ENCODE measurements at places on chromosomes 1 and 21. TPM values are rescaled to one million over a fixed set of nuclear protein-coding genes. Genes with fewer than 3 reads are reported as not detected.

The FAM163A gene
- total RNA-seq, result 0.42 TPM

The FBLIM1 gene
- 141 TPM for total RNA-seq

The CADM3 gene
- 3.1 TPM for total RNA-seq

The OR6F1 gene
- not detected for total RNA-seq

The TRAF3IP3 gene
- total RNA-seq, result 1.3 TPM

The HRNR gene
- total RNA-seq, result not detected

The IFI44 gene
- total RNA-seq, result not detected

The NR0B2 gene
- 3.9 TPM for total RNA-seq

The SAMSN1 gene
- 0.11 TPM for total RNA-seq

DNA sequence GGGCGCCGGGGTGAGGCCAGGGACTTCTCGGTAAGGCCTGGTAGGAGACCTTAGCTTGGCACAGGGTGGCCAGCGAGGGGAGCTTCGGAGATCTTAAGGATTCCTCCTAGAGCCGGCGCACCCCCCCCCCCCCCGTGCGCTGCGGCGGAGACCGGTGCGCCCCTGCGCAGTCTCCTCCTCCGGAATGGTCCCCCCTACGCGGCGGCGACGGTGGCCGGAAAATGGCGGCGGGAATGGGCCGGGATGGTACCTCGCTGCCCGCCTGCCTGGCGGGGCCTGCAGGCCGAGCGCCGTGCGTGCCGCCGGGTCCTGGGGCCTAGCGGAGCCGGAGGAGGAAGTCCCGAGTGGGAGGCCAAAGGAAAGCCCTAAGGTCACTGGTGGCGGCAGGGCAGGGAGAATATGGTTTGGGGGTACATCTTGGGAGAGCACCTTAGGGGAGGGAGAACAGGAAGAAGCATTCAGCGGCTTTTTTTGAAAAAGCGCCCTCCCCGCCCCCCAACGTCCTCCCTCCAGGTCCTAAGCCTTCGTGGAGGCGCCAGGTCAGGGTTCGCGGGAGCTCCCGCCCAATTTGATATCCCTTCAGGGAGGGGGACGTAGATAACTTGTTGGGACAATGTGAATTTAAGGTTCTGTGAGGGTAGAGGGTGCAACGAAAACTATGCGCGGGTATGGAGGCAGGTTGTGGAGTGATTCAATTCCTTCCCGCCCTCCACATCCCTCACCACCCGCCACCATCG, 429 bp downstream of the SRRM1 start:
- no peak for DNase-seq

DNA sequence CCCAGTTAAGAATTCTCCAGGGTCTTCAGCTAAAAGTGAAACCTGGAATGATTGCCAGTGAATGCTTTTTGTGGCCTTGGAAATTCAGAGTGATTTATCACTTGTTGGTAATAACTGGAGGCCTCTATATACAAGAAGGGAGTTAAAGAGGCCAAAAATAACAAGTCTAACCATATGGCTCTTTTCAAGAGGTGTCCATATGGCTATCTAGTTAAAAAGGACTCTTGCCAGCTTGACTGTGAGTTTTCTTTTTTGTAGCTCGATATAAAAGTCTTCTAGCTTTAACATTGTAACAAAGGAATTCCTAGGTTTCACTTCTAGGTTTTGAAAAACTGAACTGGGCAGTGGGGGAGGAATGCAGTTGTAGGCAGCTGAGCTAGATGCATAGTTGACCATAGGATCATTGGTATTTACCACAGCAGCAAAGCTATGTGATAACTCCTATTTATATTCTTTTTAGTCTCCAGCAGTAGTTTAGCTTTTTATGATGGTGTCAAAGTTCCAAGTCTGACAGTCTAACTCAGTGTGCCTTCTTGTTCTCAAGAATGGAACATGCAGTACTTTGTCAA, 44.4 kb downstream of the CACHD1 start:
- peak; percentile 31 for DNase-seq

- no peak for DNase-seq
Observed at GRCh38 chr1:160853754-160854153, 8.9 kb downstream of the CD244 start.

DNA sequence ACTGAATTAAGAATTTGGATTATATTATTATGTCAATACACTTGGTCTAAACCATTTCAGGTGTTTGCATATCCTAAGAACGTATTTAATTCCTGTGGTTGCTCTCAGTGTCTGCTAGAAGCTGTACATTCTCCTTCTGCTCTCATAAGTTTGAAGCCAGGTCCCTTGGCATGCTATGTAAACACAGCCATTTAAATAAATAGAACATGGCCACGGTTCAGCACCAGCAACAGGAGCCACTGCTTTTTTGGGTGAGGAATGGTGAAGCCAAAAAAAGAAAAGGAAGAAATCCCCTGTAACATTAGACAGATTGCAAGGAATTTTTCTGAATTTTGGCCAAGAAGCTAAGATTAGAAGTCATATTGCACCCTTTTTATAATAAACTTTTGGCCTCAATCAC, 19.1 kb downstream of the CCN1 start:
- no peak for DNase-seq

- DNase-seq, result no peak
Observed at GRCh38 chr21:41152147-41152546, 15.8 kb upstream of the BACE2 start.

DNA sequence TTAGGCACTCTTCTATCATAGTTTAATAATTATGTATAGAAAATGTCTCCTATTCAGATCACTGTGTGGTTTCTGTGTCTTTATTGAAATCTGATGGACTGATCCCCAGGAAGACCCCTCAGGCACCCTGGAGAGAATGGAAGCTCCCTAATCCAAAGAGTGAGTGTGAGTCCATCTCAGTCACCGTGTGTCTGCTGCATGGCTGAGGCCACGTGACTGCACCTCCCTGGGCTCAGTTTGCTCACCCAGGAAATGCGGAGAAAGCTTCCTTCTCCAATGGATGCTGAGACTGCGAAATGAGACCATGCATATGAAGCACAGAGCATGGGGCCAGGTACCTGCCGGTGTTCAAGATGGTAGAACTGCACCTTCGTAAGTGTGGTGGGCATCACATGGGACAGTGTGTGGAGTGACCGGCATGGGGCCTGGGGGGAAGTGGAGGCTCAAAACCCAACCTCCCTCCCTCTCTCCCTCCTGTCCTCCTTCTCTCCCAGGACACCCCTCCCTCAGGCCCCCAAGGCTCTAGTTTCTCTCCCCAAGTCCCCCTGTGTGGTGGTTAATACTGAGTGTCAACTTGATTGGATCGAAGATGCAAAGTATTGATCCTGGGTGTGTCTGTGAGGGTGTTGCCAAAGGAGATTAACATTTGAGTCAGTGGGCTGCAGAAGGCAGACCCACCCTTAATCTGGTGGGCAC, 557.5 kb downstream of the PTPRU start:
- DNase-seq, result no peak

DNA sequence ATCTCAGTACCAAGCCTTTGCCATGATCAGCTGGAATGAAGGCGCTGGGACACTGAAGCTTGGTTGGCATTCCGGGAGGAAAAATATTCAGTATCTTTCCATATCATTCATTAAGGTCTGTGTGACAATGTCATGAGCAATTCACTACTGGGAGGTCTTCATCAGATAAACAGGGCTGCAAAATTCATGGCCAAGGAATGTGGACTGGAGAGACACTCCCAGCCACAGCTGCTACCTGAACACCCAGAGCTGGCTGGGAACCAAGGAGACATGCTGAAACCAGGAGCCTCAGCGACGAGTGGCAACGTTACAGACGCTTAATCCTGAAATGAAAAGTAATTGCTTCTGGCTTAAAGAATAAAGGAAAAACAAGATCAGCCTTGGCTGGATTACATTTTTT, 30.6 kb upstream of the DDAH1 start:
- no peak for DNase-seq

- no peak for DNase-seq
Observed at GRCh38 chr1:182391028-182391361, 595 bp downstream of the GLUL start.

GRCh38 chr1:6163191-6163972, 16.7 kb downstream of the CHD5 start:
- no peak for DNase-seq

DNA sequence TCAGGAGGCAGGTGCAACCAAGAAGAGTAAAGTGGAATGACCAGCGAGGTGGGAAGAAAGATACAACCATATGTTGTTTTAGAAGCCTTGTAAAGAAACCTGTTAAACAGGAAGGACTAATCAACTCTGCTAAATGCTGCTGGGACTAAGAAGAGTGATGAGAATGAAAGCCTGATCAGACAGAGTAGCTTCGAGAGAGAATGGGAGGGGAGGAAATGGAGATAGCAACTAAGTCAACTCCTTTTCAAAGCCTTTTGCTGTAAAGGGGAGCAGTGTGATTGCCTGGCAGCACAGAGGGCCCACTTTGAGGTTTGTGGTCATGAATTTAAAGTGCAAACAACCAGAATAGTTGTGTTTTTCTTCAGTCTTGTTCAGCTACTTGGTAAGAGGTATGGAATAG, 31.4 kb downstream of the SLC30A7 start:
- DNase-seq, result no peak

- DNase-seq, result no peak
Observed at GRCh38 chr1:159600894-159601293, 13.3 kb downstream of the APCS start.

DNA sequence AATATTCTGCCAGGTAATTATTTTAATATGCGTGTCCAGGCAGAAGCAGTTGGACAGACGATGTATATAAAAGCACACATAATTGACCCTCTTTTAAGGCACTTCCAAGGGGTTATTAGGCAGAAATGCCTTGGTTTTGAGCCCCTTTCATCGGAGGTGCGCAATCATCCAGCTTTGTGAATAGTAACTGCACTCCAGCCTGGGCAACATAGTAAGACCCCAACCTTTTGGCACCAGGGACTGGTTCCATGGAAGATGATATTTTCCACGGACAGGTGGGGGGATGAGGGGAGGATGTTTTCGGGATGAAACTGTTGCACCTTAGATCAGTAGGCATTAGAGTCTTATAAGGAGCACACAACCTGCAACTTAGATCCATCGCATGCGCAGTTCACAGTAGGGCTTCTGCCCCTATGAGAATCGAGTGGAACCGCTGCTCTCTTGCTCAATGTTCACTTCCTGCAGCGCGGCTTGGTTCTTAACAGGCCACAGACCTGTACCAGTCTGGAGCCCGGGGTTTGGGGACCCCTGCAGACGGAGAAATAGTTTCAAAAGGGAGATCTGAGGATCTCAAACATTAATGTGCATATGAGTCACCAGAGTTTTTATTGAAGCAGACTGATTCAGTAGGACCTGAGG, 1.8 kb upstream of the MCOLN2 start:
- peak; percentile 39 for DNase-seq

DNA sequence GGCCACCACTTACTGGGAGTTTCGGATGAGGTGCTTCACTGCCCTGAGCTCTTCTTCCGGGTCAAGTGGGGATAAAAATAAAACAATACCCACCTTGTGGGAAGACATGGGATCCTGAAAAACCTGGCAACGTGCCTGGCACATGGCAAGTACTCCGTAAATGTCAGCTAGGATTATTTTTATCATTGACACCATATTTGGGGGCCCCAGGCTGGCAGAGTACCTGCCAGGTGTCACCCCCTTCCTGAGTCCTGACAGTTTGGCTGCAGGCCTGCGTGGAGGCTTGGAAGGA, 9.2 kb upstream of the EPHA2 start:
- no peak for DNase-seq

DNA sequence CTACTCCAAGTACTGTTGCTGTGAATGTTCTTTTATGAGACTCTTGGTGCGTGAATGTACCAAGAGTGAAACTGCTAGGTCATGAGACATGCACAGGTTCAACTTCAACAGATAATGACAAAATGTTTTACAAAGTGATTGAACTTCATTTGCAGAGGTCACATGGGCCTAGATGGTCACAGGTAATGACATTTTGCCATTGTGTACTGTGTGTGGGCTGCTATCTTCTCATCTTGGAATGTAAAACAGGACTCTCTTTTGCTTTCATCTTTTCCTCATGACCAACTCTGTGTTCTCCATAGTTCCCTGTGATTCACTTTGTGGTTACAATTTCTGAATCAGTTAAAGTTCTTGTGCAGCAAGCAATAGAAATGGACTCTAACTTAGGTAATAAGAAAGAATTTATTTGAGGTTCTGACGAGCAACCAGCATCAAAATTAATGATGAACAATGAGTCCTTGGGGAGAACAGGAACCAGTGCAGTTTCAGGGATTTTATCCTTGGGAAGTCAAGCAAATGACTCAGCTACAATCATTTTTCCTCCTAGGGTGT, 16.2 kb upstream of the TSNAX start:
- no peak for DNase-seq

- peak; percentile 20 for DNase-seq
Observed at GRCh38 chr1:56798053-56798471, 21.1 kb downstream of the FYB2 start.

DNA sequence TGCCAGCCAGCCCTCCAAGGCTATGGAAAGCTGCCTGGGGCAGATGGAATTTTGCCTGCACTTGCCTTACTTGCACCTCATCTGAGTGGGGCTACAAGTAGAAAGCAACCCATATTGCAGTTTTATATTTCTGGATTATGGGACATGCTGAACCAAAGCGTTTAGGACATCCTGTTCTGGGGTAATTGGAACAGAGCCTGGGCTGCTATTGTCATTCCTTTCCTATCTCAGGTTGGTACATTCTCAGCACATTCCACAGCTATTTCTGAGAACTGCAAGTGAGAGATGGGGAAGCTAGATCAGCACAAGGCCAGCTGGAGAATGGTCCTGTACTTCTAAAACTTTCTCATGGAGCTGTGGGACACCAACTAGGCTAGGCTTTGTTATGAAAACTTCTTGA, 713.8 kb downstream of the KCNT2 start:
- DNase-seq, result no peak

DNA sequence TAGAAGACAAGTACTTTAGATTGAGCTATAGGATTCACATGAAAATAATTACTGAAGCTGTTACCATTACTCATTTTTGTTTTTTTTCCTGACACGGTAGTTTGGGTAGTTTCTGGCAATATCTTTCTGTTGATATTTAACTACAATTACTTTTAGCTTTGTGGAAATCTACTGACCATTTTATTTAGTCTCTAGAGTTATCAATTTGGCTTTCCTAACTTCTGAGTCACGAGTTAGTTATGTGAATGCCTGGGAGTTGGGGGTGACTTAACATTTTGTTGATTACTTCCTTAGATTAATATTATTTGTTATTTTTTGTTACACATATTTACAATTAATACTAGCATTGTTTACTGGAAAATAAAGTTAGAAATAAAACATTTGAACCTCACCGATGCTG, 160.6 kb downstream of the HMCN1 start:
- peak; percentile 65 for DNase-seq

GRCh38 chr21:45632637-45633251, 10.8 kb upstream of the PCBP3 start:
- no peak for DNase-seq

DNA sequence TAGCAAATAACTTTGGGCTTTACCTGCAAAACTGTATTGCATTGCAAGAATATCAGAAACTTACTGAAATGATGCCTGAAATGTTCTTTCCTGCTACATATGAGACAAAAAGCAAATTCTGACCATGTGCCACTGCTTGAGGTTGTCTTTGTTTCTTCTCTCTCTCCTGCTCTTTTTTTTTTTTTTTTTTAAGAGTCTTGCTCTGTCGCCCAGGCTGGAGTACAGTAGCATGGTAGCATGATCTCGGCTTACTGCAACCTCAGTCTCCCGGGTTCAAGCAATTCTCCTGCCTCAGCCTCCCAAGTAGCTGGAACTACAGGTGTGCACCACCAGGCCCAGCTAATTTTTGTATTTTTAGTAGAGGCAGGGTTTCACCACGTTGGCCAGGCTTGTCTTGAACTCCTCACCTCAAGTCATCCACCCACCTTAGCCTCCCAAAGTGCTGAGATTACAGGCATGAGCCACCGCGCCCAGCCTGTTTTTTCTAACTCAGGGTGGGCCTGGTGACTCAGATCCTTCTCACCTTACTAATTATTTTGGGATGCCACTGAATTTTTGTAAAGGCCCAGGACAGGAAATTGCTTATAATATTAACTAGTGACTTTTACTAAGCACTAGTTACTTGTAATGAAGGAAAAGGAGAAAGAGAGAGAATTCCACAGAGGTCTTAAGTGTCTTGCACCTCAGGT, 35.9 kb downstream of the DNASE2B start:
- DNase-seq, result no peak

Data from cardiac muscle cell (in vitro differentiated cells and primary cell).